ENCODE measurements at places on chromosomes 2 and 18. TPM values are rescaled to one million over a fixed set of nuclear protein-coding genes. Genes with fewer than 3 reads are reported as not detected.
A peak's percentile ranks its signal among the peaks of the same experiment; 100 is the strongest.

The ERBB4 gene
- 0.13 TPM for polyA plus RNA-seq

The ARHGAP15 gene
- 3.9 TPM for polyA plus RNA-seq

The ARHGEF33 gene
- polyA plus RNA-seq, result 0.99 TPM

The DNAJC5G gene
- polyA plus RNA-seq, result not detected

The DNAJC27 gene
- 6.3 TPM for polyA plus RNA-seq

The TSGA10 gene
- 2.5 TPM for polyA plus RNA-seq

The SLC5A7 gene
- polyA plus RNA-seq, result 0.95 TPM

The INHA gene
- 0.49 TPM for polyA plus RNA-seq

The RAD51AP2 gene
- polyA plus RNA-seq, result not detected

The TMEM200C gene
- polyA plus RNA-seq, result 1.3 TPM

DNA sequence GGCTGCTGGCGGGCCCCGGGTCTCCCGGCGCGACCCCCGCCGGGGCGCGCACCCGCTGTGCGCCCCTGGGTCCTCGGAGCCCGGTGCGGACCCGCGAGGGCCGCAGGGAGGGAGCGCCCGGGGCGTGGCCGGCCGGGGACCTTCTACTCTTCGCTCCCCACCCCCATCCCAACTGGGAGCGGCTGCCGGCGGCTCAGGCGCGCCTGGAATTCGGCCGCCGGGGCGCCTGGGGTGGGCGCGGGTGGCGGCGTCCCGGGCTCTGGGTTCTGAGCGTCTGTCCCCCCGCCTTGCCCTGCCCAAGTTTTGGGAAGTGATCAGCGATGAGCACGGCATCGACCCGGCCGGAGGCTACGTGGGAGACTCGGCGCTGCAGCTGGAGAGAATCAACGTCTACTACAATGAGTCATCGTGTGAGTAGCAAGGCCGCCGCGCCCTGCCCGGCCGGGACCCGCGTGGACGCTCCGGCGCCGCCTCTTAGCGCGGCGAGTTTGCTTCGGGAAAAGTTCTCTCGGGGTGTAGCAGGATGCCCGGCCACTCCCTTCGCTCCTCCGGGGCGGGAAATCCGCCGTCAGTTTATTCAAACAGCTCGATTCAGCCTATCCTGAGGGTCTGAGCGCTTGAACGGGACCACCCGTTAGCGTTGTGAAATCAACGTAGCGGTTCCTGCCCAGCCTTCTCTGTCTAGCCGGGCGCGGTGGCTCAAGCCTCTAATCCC lies 502 bp downstream of the TUBB6 start:
- no peak for DNase-seq

DNA sequence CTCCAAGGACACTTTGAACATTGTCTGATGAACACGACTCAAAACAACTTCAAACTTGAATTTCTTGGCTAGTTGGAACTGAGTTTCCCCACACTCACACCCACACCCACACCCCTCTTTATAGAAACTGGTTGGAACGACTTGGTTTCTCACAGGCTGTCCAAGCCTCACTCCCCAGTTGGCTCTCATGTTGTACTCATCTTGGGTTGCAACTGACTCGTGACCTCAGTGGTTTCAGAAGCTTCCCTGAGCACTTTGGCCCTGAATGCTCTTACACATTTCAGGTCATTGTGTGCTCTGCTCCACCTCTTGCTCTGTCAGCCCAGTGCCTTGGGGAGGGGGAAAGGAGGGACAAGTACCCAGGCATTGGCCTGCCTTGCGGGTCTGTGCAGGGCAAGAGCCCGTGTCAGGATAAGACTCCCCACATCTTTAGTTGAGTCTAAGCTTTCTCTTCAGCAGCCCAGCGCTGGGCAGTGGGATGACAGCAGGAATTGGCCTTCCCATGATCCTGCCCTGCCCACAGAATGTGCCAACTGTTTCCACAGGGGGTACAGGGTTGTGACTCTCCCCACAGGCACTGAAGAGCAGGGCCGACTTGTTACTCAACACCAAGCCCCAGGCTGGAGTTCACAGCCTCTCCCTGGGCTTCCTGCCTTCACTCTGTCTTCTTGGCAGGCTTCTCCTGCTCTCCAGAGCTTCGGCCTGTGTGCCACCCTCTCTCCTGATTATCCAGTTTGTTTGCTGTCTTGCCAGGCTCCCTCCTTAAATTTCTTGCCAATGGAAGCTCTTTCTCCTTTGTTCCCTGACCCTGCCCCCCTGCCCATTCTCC lies 104.6 kb downstream of the RTN4 start:
- DNase-seq, result no peak

DNA sequence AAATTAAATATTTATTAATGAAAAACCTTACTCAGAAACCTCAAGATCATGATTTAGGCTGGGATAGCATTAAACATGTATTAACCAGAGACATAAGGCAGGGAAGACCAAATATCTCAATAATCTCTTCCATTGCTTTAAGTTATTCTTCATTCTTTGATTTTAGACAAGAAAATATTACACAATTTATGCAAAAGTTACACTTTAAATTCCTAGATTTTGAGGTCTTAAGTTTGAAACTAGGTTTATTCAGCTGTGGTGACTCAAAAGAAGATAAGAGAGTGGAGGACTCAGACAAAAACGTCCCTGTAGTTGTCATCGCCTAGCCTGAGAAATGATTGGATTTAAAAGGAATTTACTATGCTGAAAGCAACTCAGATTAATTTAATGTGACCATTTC lies 1110.3 kb downstream of the DPP10 start:
- no peak for DNase-seq

- DNase-seq, result no peak
These were observed 29.0 kb upstream of the MAPRE3 start for GRCh38 chr2:26941486-26941885.

GRCh38 chr2:239238839-239239606 lies 161.8 kb downstream of the HDAC4 start:
- no peak for DNase-seq

GRCh38 chr2:170929686-170930050 lies 615 bp downstream of the GORASP2 start:
- DNase-seq, result no peak

DNA sequence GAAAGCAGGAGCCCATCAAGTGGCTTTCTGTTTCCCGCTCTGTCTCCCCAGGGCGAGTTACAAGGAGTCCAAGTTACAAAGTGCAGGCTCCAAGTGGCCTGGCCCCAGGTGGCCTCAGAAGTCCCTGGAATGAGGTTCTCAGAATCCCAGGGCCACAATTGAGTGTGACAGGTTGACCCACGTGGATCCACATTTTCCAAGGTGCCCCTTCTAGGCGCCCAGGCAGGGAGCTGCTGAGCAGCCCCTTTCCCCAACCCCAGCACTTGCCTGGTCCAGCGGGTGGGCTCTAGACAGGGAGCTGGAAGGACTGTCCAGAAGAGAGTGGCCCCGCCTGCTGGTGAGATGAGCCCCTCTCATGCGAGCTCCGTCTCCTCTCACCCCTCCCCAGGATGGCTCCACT lies 253.4 kb downstream of the CYP26B1 start:
- no peak for DNase-seq

DNA sequence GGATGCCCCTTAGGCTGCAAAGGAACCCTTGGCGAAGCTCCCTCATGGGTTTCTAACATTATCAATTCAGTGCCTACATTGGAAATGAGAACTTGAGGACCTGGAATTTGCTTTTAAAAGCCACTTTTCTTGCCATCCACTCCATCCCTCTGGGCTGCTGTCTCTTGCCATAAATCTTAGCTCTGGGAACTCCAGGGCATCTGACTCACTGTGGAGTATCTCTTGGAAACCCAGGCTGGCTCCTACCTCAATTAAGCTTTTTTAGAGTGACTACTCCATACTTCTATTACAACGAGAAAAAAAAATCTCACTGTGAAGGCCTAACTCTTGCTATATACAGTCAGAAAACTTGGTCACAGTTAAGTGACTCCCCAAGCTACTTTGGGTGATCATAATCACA lies 227.2 kb upstream of the SETBP1 start:
- no peak for DNase-seq

GRCh38 chr2:47094511-47095142 lies 60.5 kb downstream of the STPG4 start:
- no peak for DNase-seq

DNA sequence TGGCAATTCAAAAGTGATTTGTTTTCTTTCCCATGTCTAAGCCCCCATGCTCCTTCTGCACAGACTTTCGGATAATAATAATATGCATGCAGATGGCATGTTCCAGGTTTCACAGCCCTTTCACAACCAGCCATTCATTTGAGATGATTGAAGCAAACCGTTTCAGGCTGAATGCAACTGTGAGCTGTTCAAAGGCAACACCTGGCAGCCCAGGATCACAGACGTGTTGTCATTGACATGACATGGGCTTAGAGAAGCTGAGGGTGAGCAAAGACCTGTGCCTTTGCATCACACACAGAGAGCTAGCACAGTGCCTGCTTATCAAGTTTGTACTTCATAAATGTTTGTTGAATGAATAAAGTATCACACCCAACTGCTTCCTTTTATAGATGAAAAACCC lies 12.4 kb upstream of the ERMN start:
- DNase-seq, result no peak

DNA sequence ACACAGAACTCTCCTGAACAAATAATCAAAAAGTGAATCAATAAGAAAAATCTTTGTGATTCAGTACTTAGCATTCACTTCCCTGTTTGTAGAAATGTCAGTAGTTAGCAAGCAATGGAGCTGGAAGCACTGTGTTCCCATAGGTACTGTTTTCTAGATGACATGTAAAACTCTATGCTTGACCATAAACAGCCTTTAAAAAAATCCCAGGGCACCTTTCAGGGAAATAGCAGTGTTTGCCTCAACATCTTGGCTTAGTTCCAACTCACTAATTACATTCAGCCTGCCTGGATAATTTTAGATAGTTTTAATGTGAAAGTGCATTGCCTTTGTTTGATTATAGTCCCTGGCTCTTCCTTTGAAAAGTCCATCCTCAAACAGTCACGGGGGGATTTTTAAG lies 721.8 kb downstream of the ERBB4 start:
- no peak for DNase-seq

GRCh38 chr2:60964651-60965498 lies 52.6 kb upstream of the PEX13 start:
- no peak for DNase-seq

GRCh38 chr2:12950957-12951656 lies 234.4 kb downstream of the TRIB2 start:
- DNase-seq, result no peak

DNA sequence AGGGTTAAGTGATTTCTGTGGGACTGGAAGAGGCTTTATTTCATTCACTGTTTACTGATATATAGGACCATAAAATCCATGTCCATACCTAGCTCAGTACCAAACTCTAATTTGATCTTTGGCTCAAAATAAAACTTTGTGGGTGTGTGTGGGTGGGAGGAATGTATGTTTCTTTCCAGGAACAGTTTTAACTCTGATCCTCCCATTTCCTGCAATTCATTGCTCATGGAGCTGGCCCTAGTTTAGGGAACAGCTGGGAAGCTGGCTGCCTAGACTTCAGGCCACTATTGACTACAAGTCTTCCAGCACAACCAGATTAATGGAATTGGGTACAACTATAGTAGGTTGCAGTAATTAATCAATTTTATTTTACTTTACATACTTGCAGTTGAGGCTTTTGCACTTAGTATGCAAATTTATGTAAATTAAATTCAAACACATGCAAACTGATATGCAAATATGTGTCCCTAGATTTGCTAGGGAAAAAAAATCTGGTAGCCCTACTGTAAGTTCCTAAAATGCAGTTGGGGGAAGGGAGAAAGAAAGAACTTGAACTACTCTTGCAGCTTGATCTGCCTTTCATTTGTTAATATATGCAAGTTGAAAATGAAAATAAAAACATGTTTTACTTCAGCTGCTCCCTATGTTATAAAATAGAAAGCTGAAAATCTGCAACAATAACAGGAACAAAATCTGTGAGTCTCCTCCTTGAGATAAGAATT lies 1070.3 kb upstream of the CELF4 start:
- DNase-seq, result peak; percentile 20

DNA sequence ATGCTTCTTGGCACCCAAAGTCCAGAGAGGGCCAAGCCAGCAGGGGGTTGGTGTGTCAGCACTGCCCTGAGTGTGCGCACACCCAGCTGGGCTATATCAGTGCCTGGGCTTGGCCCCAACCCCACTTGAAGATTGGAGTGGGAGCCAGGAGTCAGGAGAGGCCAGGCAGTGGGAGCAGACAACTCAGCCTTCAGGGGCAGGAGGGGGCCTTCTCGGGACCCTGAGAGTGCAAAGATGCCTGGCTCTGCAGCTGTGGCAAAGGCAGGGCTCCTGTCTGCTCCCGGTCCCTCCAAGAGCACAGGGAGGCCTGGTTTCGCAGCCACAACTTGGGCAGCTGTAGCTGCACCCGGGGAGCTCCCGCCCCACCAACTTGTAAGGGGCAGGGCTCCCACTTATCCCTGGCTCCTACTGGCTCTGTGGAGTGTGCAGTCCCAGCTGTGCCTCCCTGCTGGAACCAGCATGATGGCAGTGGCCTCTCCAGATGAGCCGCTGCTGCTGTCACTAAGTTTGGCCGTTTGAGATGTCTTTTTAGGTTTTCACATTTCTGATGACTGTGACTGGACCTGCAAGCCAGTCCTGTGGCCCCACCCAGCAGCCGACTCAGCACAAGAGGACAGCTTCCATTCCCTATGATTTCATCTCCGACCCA lies 148.8 kb upstream of the HS6ST1 start:
- DNase-seq, result no peak

- no peak for DNase-seq
These were observed 10.0 kb upstream of the TTR start for GRCh38 chr18:31581498-31582197.

GRCh38 chr2:26241928-26242436 lies 2.5 kb downstream of the HADHA start:
- DNase-seq, result no peak

DNA sequence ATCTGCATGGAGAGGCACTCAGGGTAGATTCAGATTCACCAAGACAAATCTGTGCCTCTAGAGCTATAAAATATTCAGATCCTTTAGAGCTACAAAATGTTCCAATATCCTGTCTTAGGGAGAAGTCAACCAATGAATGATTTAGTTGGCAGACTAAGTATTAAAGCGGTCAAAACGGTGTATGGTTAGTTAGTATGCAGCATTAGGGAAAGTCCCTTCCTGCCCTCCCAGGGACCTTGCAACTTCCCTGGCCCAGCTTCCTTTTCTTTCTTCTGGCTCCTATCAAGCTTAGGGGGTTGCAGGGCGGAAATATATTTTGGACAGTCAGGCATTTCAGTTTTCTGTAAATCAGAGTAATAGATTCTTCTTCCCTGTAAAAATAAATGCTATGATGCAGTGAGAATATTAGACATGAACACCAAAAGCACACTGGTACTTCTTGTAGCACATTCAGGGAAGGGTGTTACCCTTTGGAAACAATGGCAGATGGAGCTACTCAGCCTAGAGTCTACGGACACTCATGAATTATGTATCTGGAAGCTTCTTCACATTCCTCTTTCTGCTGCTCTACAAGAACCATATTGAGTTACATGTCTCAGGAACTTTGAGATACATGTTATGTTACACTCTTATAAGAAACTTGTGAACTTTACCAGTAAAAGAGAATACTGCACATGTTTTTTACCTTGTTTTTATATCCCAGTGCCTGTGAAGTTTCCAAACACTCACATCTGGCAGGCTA lies 45.7 kb downstream of the CCDC93 start:
- DNase-seq, result no peak

Data from urinary bladder (tissue), 4 donors.